Activated CD8-positive, alpha-beta T cell treated with anti-CD3 and anti-CD28 coated beads, Interleukin-2, amount 10 ng/mL, durations not matched to agents 7 days and 5 days (primary cell): ENCODE measurements at places on chromosomes 6 and 20. TPM values are rescaled to one million over a fixed set of nuclear protein-coding genes. Genes with fewer than 3 reads are reported as not detected.

GRCh38 chr20:48651271-48651670 lies 176.5 kb downstream of the PREX1 start:
- DNase-seq: no peak

DNA sequence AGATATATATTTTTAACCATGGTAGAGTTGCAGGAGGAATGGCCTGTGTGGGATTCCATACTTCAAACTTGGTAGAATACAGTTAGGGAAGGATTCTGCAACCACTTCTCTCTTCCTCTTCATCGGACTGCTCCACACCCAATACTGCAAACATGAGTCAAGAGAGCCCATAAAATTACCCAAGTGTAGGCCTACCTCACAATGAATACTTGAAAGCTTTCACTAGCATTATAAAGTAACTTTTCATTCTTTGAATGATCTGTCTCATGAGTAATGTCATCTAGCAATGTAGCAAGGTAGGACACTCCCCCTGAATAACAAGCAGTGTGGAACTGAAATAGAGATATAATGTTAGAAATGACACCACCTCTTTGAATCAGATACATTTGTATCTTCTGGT lies 79.4 kb downstream of the FOXC1 start:
- no peak for DNase-seq

DNA sequence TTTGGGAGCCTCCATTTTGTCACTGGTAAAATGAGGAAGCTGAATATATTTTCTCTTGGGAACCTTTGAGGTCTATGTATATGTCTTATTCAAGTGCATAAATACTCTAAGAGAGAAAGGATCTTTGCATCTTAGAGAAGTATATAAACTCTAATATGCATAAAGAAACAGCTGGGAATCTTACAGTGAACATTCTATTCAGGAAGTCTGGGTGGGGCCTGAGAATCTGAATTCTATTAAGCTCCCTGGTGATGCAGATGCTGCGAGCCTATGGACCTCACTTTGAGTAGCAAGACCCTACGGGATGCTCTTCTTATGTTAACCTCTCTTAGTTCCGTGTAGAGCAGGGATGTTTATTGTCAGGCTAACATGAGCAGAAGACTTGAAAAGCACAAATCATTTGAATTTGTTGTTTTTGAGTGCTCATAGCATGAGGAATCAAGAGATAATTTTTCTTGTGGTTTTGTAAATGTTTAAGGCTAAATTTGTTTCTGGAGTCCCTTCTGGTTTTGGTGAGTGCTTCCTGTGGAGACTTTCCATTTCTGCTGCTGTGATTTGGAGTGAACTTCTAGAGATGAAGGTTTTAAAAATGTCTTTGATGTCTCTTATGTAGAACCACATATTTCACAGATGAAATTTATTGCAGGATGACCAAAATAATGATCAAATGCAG lies 281.2 kb upstream of the JAG1 start:
- DNase-seq: no peak

GRCh38 chr6:158628542-158628941 lies 16.0 kb downstream of the DYNLT1 start:
- no peak for DNase-seq

The CDKN1A gene
- total RNA-seq: 44.2 TPM

The DPPA5 gene
- not detected for total RNA-seq

The PDYN gene
- not detected for total RNA-seq

GRCh38 chr6:147973806-147974205 lies 368.8 kb upstream of the SASH1 start:
- DNase-seq: no peak

GRCh38 chr6:155171747-155172449 lies 91.9 kb upstream of the CLDN20 start:
- DNase-seq: no peak

DNA sequence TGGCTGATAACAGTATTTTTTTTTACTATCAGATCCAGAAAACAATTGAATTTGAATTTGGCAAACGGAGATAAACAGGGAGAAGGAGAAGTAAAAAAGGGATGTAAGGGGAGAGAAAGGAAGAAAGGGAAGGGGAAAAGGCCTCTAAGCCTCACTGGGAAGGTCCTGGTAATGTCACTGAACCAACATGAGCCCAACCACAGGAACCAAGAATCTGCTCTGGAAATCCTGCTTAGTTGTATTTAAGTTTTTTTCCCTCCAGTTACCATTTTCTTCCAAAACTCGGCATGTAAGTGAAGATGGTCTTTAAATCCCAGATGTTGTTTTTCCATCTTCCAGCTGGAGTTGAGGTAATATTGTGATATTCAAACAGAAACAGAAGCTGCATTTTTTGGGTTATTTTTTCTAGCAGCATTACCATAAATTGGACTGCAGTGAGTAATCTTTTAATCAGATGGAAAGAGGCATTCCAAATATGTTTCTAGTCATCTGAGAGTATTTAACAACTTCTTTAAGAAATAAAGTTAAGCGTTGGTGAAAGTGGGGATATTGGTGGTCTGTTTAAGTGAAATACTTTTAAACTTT lies 91.1 kb downstream of the TXNDC5 start:
- DNase-seq: no peak

- no peak for DNase-seq
These were observed 60.8 kb upstream of the CARMIL1 start for GRCh38 chr6:25218346-25218745.

DNA sequence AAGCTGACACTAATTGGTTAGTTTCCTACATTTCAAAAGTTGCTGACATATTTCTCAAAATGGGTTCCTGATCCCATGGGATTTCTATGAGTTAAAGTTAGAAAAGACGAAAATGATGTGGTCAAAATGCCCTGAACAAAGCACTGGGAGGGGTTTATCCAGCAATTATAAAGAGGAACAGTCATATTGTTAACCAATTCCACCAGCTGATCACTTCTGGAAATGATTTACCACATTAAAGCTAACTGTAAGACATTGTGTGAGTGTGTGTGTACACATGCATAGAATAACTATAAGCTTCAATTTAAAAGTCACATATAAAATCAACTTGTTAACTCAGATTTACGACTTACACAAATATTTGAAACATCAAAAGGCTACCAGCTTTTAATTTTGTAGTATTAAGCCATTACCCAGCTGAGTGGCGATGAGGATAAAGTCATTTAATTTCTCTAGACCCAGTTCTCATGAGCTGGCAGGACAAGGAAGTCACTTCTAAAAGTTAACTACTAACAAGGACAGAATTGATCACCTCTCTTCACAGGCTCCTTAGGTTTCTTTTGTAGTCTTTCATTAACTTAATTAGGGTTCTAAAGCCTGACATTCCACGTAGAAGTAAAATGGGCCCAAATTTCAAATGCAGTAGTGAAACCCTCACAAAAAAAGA lies 40.4 kb downstream of the MAN1A1 start:
- no peak for DNase-seq

DNA sequence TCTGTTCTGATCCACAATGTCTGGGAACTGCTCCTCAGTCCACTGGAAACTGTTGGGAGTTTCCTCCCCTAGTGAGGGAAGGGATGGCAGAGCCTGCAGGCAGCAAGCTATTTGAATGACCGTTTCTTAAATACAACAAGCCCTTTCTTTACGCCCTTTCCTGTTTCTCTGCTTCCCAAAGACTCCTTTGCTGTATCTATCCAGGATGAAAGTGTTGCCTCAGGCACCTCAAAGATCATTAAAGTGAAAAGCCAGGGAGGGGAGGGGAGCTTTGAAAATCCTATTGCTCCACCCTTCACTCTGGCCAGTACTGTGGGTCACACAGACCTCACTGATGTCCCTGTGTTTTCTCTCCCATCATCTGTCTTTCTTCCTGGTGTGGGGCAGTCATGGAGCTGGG lies 213.1 kb downstream of the RNF144B start:
- no peak for DNase-seq

The SLC17A3 gene
- 0.55 TPM for total RNA-seq

- peak; percentile 51 for DNase-seq
These were observed 237.8 kb downstream of the LY86 start for GRCh38 chr6:6826095-6826901.

The TNNC2 gene
- total RNA-seq: not detected

- DNase-seq: no peak
These were observed 31.8 kb downstream of the HFE start for GRCh38 chr6:26118999-26119398.

- DNase-seq: no peak
These were observed 90.2 kb downstream of the ANKS1A start for GRCh38 chr6:34979218-34979617.

DNA sequence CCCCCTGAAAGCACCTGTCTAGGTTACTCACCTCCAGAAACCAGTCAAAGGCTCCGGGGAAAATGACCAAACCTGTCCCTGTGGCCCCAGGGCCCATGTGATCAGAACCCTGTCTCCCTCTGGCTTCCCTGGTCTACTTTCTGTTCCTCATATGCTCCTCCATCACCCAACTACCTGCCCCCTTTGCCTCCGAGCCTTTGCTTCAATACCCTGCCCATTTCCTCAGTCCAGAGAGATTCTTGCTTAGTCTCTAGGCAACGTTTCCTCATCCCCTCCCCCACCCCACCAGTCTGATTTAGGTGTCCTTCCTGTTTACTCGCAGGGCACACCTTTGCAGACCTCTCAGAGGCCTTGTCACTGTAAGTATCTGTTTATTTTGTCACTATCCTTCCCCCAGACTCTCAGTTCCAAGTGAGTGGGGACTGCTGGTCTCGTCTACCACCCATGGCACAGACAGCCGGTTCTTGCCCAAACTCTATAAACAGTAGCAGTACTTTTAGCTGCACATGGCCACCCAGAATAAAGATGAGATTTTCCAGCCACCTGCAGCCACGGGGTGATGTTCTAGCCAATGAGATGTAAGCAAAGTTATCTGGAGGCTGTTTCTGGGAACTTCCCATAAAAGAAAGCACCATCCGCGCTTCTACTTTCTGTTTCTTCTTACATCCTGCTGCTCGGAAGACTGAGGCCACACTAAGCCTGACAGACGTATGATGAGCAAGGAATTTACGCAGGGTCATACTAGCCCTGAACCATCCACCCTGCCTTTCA lies 13.3 kb downstream of the ELOVL5 start:
- DNase-seq: peak; percentile 84

DNA sequence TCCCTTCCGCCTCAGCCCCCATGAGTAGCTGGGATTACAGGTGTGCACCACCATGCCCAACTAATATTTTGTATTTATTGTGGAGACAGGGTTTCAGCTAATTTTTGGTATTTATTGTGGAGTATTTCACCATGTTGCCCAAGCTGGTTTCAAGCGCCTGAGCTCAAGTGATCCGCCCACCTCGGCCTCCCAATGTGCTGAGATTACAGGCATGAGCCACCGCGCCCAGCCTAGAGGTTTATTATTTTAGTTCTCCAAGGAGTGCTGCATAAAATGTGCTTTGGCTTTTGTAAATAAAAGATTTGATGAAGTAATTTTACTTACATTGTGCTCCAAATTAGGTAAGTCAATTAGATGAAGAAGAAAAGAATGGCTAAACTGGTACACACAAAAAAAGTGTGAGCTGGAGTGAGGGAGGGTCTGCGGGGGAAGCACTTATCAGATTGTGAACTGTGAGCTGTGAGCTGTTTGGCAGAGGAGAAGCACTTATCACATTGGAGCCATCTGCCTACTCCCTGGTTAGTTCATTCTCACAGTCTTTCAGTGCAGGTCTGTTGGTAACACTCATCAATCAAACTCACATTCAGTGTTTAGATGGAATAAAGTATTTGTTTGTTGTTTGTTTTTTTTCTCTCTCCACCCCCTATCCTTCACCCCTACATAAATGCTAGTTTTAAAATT lies 398.0 kb downstream of the EPHA7 start:
- DNase-seq: no peak

DNA sequence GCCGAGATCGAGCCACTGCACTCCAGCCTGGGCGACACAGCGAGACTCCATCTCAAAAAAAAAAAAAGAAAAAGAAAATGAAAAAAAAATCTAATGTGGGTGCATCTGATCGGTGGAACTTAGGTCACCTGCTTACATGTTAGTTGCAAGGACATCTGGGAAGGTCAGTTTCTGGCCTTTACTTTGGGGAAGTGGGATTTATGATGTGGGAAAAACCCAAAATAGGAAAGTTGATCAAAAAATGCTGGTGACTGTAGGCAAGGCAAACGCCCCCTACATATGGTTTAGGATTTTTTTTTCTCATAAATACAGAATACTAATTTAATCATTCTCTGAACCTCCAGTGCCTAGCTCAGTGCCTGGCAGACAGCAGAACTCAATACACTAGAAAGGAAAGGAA lies 69.2 kb upstream of the PIM1 start:
- DNase-seq: no peak

The ARID1B gene
- total RNA-seq: 62.4 TPM

GRCh38 chr6:52514514-52514913 lies 62.3 kb downstream of the TRAM2 start:
- no peak for DNase-seq

The CRNKL1 gene
- 20.8 TPM for total RNA-seq

- DNase-seq: no peak
These were observed 151.0 kb downstream of the CLIC5 start for GRCh38 chr6:45864651-45865050.

GRCh38 chr20:43320536-43320935 lies 130.8 kb upstream of the PTPRT start:
- no peak for DNase-seq

The ACAT2 gene
- total RNA-seq: 84.4 TPM

GRCh38 chr6:17673543-17674254 lies 33.0 kb downstream of the NUP153 start:
- DNase-seq: no peak

DNA sequence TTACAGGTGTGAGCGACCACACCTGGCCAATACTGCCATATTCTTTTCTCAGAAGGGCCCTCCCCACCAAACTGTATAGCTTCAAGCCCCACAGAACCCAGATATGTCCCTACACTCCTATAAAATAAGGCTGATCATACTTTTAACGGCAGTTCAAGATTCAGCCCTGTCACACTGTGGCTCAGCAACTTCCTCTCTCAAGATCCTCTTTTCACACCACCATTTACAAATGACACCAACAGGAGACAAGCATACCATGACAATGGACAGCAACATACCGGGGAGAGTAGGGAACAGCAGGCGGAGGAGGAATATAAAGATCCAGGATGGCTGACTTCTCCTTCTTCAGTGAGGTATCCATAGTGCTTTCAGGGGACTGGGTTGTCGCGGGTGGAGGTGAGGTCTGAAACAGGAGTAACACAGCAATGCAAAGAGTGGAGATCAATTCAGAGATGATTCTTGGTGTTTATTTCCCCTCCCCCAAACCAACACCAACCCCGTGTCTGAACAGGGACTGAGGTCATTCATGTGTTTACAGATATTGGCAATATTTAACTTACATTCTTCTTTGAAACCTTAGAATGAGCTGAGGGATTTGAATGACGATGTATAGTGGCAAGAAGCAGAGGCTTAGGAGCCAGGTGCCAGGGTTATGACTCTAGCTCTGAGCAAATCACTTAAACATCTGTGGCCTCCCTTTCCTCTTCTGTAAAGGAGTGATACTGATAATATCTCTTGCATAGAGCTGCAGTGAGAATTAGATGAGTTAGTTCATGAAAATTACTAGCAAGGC lies 57.6 kb upstream of the IPCEF1 start:
- no peak for DNase-seq

GRCh38 chr20:50418890-50419642 lies 91.1 kb upstream of the PTPN1 start:
- no peak for DNase-seq

GRCh38 chr20:25047766-25048165 lies 10.2 kb downstream of the ACSS1 start:
- DNase-seq: no peak

GRCh38 chr20:24742436-24742835 lies 206.6 kb upstream of the CST7 start:
- peak; percentile 17 for DNase-seq
